ENCODE measurements at places on chromosomes 4 and X. TPM values are rescaled to one million over a fixed set of nuclear protein-coding genes. Genes with fewer than 3 reads are reported as not detected.
A peak's percentile ranks its signal among the peaks of the same experiment; 100 is the strongest.

The RIBC1 gene
- not detected for total RNA-seq

The GPR101 gene
- total RNA-seq, result not detected

The LIAS gene
- total RNA-seq, result 4.7 TPM

The XK gene
- 1.6 TPM for total RNA-seq

The HHIP gene
- total RNA-seq, result 0.54 TPM

GRCh38 chr4:8220661-8221450, 21.8 kb downstream of the SH3TC1 start:
- H3K36me3 ChIP-seq, result no peaks in the 10 kb centered on the region
- H3K4me1 ChIP-seq, result no peaks in the 10 kb centered on the region
- DNase-seq, result no peak
- no peaks in the 10 kb centered on the region for H3K27me3 ChIP-seq

- H3K4me1 ChIP-seq, result no peaks in the 10 kb centered on the region
- no peaks in the 10 kb centered on the region for H3K36me3 ChIP-seq
- H3K4me3 ChIP-seq, result no peak overlapping the region
- DNase-seq, result no peak
- no peaks in the 10 kb centered on the region for H3K27me3 ChIP-seq
Observed at GRCh38 chrX:118049713-118050112, 66.9 kb downstream of the KLHL13 start.

DNA sequence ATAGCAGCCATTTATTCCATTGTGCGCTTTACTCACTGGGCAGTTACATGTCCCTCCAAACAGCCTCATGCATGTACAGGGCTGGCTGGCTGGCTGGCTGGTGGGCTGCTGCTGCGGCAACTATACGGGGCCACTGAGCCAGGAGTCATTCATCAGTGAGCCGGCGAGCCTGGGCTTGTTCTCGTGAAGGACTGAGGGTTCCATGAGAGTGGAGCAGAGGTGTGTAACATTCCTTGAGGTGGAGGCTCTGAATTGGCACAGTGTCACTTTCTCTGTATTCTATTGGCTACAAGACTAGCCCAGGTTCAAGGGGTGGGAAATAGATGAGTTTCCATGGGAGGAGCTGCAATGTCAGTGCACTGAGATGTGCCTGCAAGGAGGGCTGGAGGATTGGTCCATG, 89.1 kb downstream of the ARHGAP10 start:
- peaks cover 6% of the 10 kb centered on the region for H3K36me3 ChIP-seq
- H3K27ac ChIP-seq, result no peak overlapping the region
- H3K4me1 ChIP-seq, result peaks cover 79% of the 10 kb centered on the region
- H3K4me3 ChIP-seq, result no peak overlapping the region
- H3K27me3 ChIP-seq, result no peaks in the 10 kb centered on the region

GRCh38 chr4:88771883-88772450, 74.3 kb upstream of the NAP1L5 start:
- DNase-seq, result no peak
- H3K27me3 ChIP-seq, result no peaks in the 10 kb centered on the region
- H3K4me1 ChIP-seq, result no peaks in the 10 kb centered on the region
- no peak overlapping the region for H3K4me3 ChIP-seq
- no peak overlapping the region for H3K27ac ChIP-seq

GRCh38 chr4:158139086-158139485, 33.7 kb downstream of the GASK1B start:
- peak overlapping the region; percentile 10 for H3K4me3 ChIP-seq
- peaks cover 20% of the 10 kb centered on the region for H3K4me1 ChIP-seq
- H3K27me3 ChIP-seq, result no peaks in the 10 kb centered on the region
- no peak overlapping the region for H3K27ac ChIP-seq
- no peak for DNase-seq

DNA sequence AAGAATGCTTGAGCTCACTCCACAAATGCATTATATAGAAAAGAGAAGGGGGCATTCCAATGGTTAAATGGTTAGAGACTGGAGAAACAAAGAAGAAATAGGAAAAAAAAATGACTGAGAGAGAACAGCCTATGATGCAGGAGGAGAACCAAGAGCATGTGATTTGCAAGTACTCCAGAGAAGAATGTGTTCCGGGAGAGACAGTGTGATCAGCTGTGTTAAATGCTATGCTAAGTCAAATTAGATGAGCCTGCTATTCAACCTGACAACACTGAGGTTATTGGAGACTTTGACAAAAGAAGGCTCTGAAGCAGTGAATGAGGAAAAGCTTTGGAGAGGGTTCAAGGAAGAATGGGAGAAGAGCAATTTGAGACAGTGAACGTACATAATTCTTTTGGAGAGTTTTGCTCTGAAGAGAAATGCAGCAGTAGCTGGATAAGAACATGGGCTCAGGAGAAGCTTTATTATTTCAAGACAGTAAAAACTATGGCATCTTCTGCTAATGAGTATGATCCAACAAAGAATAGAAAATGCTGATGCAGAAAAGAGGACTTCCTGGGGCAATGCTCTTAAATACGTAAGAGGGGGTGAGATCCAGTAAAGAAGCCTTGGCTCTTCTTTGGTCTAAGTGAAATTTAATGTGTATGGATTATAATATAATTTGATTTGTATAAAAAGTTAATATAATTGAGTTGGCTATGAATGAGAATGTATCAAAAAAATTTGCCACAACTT, 66.3 kb downstream of the PPP3CA start:
- peaks cover 20% of the 10 kb centered on the region for H3K4me1 ChIP-seq
- H3K27ac ChIP-seq, result no peak overlapping the region
- no peaks in the 10 kb centered on the region for H3K36me3 ChIP-seq

GRCh38 chr4:56424697-56425514, 10.5 kb downstream of the PPAT start:
- no peaks in the 10 kb centered on the region for H3K27me3 ChIP-seq
- DNase-seq, result no peak
- no peak overlapping the region for H3K4me3 ChIP-seq
- H3K27ac ChIP-seq, result no peak overlapping the region
- H3K4me1 ChIP-seq, result no peaks in the 10 kb centered on the region

DNA sequence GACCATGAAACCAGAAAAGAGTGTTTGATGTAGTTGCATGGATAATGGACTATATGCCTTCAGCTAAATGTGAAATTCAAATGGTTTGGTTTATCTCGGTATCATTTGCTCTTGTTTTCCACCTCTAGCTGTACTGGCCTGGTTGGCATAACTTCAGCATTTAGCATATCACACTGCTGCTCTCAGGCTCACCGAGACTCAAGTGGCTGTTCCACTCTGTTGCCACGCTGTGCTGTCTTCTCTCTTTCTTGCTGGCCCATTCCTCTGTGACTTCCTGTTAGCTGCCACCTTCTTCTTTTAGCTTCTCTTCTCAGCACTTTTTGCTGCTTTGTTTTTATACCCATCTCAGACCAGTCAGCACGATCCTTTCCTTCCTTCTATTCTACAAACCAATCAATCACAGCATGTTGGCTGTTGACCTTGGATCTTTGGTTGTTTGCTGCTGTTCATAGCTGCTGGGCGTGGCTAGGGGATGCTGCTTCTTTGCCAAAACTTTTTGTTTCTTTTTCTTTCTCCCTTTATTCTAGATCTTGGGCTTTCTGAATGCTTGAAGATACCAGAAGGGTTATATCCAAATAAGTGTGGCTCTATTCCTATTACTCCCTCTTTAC, 24.0 kb downstream of the INTS6L start:
- peak overlapping the region; percentile 11 for H3K4me3 ChIP-seq
- no peak for DNase-seq
- no peaks in the 10 kb centered on the region for H3K36me3 ChIP-seq
- H3K27me3 ChIP-seq, result no peaks in the 10 kb centered on the region
- H3K27ac ChIP-seq, result peak overlapping the region; percentile 43

DNA sequence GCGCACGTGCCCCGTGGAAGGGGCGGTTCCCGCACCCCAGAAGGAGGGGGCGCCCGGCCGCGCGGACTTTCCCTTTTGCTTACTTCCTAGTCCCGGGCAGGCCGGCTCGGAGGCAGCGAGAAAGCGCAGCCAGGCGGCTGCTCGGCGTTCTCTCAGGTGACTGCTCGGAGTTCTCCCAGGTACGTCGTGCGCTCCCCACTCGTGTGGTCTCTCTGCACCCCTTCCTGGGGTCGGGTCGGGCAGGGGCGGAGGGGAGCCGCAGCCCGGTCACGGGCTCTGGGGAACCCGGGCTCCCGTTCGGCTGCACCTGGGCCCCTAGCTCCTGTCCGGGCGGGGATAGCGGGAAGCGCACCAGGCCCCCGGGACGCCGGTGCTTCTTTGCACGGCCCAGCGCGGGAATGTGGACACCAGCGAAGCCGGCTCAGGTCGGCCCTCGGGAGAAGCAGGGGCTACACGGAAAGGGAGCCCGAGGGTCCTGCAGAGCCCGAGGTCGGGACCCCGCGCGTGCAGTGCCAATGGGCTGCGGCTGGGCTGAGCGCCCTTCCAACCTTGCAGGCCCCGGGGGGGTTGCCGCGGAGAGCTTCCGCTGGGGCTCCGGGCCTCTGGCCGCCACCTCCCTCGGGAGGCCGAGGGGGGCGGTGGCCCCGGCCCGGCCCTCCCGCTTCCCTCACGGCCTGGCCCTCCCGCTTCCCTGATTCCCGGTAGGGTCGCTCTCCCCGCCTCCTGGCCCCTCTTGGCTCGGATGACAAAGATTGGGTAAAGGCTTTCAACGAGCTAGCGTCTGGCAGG, at the start of gene TLR2:
TSS of gene TLR2 (plus strand) at position 99 of the 789 bp plus-strand sequence. CDS start 18,628 bp downstream, outside the sequence.
- peak within 1 kb of the TSS; percentile 88 for H3K4me3 ChIP-seq
- H3K27me3 ChIP-seq, result no peaks in the 10 kb centered on the region
- peak; percentile 31 for DNase-seq
- H3K4me1 ChIP-seq, result peaks cover 2% of the 10 kb centered on the region
- peaks cover 11% of the 10 kb centered on the region for H3K36me3 ChIP-seq
- H3K27ac ChIP-seq, result peak within 1 kb of the TSS; percentile 65
